Urothelium cell line (cell line): ENCODE measurements at places on chromosomes 2 and 18.

DNA sequence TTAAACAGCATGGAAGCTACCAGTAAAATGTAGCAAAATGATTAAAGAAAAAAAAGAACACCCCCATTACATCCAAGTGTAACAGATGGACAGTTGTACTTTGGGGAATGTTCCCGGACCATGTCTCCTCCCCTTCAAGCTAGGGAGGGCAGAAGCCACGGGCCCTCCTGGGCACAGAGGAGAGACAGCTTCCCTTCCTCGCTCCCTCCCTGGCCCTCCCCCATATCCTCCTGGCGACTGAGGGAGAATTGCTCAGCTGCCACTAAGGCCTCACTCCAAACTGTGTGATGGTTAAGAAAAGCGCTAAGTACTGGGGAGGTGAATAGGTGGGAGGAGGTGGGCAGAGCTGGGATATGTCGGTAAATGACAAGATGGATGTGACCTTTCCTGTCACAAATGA, 358.0 kb downstream of the HRH4 start:
- no peak for DNase-seq

DNA sequence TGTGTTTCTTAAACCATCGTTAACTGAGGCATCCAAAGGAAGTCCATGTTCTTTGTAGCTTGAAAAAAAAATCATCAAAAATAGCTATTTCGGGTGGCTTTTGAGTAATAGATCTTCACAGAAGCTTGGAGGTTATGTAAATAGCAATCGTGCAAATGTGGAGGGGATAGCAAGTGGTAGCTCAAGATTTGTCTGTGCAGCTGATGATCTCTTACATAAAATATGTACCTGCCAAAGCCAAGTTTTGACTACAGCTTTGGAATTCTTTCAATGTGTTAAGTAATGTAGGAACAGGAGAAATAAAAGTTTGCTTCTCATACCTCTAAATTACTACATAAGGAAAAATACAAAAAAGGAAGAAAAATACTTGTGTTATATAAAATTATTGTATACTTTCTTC, 1432.0 kb downstream of the DPP10 start:
- no peak for DNase-seq

- no peak for DNase-seq
Observed at GRCh38 chr18:38305961-38306360, 740.4 kb upstream of the CELF4 start.

GRCh38 chr2:127515383-127515915, 10.8 kb downstream of the IWS1 start:
- DNase-seq, result no peak

GRCh38 chr2:218323526-218324472, 31.5 kb upstream of the TMBIM1 start:
- peak; percentile 40 for DNase-seq

DNA sequence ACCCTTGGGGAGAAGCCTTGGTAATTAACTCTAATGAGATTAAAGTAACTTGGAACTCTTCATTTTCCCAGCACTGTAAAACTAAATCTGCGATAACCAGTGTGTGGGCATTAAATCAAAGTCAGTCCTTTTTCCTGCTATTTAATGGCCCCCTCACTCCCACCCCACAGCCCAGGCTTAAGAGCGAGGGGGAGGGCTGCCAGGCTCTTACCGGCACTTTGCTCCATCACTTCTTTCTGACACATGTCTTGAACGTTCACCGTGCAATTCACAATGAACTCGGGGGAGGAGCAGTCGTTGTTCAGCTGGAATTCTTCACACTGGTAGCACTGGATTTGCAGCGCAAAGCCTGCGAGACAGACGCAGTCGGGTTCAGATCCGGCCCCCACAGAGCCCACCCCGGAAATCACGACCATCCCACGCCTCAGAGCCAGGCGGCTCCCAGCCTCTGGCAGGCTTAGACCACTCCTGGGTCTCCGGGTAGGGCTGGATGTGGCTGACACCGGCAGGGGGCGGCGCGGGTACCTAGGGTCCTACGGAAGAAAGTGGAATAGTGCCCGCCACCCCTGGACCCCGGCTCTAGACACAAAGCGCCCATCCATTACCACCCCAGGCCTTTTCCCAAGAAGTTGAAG, 1.7 kb downstream of the LYPD1 start:
- DNase-seq, result no peak

GRCh38 chr2:208618220-208618619, 211.6 kb downstream of the PTH2R start:
- no peak for DNase-seq

DNA sequence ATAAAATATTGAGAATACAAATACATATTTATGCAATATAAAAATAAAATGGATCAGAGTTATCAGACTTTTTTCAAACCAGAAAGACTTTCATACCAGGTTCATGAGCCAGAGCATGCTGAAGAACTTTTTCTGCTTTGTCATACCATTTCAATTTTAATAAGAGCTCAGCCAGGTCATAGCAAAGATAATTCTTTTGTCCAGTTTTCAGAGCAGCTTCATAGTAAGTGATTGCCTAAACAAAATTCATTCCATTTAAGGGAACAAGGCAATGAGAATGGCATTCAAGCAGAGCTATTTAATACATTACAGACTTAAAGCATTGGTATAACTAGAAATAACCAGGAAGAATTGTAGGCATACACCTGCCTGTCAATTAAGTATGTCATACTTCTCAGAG, 42.3 kb downstream of the TTC21B start:
- no peak for DNase-seq

- no peak for DNase-seq
Observed at GRCh38 chr2:134669731-134670669, 48.8 kb downstream of the TMEM163 start.

DNA sequence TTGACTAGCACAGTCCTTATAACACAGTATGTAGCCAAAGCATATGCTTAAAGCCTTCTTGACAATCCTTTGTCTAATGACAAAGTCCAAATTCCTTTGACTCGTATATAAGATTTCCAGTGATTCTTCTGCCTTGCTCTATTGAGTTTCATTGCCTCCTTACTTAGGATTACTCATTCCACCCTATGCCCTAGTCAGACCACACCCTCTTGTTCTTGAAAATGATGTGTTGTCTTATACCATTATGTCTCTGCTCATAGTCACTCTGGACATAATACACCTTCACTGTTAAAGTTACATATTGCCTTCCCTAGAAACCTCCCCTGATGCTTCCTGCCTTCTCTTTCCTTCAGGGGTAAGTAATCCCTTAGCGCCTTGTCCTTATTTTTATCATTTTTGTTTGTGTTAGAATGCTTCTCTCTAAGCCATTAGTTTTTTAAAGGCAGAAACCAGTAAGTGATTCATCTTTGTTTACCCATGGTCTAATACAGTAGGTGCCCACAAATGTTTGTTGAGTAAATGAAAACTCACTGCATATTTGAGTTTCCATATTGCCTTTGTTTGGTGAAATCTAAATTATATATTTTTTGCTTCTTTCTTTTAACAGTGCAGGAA, 19.3 kb downstream of the GPD2 start:
- peak; percentile 7 for DNase-seq

- DNase-seq, result no peak
Observed at GRCh38 chr2:28277466-28277865, 115.2 kb upstream of the FOSL2 start.

GRCh38 chr2:238947920-238948710, 100.2 kb downstream of the TWIST2 start:
- DNase-seq, result peak; percentile 87

- no peak for DNase-seq
Observed at GRCh38 chr2:156333274-156333950, 891 bp upstream of the NR4A2 start.

DNA sequence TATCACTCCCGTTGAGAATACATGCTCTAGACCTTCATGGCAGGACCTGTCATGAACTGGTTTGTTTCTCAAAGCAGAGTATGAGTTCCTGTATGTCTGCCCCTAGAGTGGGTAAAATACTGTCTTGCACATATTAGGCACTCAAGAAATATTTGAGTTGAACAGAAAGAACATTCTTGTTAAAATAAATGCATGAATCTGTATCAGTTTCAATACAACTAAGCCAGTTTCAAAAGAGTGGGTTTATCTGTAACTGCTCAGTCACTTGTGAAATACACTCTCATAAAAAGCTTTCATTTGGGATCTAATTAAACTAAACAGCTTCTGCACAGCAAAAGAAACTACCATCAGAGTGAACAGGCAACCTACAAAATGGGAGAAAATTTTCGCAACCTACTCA, 69.2 kb downstream of the RFTN2 start:
- DNase-seq, result no peak

- DNase-seq, result no peak
Observed at GRCh38 chr2:79630972-79631557, 118.2 kb downstream of the CTNNA2 start.

DNA sequence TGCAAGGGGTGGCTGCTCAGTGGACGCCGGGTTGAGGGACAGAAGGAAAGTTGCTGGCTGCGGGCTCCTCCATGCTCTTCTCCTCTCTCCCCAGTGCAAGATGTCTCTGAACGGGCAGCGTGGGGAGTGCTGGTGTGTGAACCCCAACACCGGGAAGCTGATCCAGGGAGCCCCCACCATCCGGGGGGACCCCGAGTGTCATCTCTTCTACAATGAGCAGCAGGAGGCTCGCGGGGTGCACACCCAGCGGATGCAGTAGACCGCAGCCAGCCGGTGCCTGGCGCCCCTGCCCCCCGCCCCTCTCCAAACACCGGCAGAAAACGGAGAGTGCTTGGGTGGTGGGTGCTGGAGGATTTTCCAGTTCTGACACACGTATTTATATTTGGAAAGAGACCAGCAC, 30.6 kb downstream of the IGFBP2 start:
- DNase-seq, result no peak

- no peak for DNase-seq
Observed at GRCh38 chr2:229752970-229753729, 38.8 kb upstream of the DNER start.

GRCh38 chr2:644871-645270, 32.3 kb downstream of the TMEM18 start:
- no peak for DNase-seq

DNA sequence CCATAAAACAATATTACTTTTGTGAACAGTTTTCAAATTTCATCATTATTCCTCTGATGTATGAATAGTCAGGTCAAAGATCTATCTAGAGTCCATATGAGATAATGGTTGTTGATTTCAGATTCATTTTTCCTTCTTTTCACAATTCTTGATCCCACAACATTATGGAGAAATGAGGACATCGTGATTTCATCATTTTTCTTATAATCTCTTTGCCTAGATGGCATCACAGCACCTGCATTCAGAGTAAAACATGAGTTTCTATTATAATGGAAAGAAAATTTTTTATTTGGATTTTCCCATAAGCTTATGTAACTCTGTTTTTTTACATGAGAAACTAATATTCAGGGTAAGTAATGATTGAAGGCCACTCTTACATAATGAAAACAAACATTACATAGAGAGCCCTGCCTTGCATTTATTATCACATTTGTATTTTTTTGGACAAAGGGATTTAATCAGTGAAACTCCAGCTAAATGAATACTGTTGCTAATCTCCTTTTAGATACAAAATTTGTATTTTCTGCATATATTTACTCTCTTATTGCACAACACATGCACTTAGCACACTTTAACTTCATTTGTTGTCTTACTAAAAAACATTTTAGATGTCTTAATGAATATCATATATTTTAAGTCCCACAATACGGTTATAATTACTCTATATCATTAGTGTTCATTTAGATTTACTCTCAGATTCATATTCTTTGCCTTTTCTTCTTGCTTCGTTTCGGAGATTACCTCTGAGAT, 188.4 kb upstream of the KYNU start:
- DNase-seq, result no peak

GRCh38 chr2:12796657-12797056, 79.9 kb downstream of the TRIB2 start:
- DNase-seq, result peak; percentile 25

DNA sequence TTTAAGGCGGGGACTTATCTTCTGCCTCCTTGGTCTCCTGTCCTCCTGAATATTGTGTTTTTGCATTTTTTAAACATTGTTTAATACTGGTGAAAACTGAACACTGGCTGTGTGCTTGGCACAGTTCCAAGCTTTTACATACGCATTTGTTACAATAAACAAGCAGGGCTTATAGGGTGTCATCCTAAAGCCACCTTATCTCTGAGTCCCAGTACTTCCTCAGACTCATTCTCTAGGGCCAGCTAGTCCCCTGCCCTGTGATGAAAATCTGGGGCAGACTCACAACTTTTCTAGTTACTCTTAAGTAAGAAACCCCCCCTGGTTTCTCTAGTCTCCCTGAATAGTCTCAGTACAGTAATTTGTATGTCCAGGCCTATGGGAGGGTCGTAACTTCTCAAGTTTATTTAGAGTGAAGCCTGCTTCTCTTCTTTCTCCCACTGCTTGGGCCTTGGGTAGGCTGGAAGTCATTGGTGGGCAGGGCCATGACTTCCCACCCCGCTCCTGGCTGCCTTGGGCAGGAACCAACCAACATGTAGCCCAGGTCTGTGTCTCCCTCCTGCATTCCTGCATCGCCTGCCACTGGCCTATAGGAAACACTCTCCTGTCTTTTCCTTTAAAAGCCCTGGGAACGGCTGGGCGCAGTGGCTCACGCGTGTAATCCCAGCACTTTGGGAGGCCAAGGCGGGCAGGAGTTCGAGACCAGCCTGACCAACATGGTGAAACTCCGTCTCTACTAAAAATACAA, 7.7 kb upstream of the KCNE4 start:
- no peak for DNase-seq

DNA sequence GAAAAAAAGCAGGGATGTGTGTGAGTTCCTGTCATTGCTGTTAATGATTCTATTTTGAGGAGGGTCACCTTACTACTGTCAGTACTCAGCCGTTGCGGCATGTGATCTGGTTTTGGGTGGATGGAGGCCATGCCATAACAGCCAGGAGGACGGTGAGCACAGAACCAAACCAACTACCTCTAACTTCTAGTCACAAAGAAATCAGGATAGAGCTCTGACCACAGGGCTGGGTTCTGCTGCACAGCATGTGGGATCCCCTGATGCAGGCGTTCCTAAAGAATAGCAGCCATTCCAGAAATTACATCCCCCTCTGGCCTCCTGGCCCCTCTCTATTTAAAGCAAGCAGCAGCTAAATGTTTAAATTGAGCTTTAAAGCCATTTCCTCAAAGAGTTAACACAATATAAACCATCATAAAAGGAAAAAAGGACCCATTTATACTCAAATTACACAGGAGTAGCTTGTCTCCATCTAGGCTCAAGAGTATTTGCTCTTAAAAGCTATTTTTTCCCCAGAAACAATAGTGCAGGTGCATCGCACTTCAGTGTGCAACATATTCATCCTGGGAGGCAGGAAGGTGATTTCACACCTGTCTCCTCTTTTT, 786.4 kb downstream of the RNF144A start:
- DNase-seq, result no peak

DNA sequence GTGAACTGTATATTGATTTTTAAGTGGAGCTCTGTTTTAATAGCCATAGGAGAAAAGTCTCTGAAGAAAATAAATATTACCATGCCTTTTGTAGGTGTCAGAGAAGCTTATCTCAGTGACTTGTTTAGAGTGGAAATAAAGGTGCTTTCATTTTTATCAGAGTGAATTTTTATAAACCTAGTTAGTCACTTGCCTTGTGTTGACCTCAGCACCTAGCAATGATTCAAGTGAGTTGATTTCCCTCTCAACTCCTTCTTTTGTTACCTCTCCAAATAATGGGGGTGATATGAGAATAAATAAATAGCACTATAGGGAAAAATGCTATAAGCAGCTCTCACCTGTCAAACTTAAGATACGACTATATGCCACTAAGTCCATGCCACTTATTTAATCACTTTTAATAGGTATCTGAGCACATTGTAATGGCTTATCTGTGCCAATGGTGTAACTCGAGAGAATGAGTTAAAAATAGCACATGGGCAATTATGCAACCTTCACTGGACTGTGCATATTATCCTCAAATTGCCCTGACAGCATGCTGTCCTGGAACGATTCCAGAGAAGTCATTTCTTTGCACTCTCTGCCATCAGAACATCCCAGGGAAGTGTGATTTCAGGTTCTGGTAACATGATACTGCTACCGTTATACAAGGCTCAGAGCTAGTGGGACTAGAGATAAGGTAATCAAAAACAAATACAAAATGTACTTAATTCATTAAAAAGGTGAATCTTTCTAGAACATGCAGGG, 290.8 kb downstream of the CCDC85A start:
- DNase-seq, result peak; percentile 14
